Right ventricle myocardium inferior (tissue), 1 donor: ENCODE measurements at places on chromosomes 7 and 10.

GRCh38 chr10:33227489-33227888 is 107.0 kb downstream of the NRP1 start:
- no peak for DNase-seq

DNA sequence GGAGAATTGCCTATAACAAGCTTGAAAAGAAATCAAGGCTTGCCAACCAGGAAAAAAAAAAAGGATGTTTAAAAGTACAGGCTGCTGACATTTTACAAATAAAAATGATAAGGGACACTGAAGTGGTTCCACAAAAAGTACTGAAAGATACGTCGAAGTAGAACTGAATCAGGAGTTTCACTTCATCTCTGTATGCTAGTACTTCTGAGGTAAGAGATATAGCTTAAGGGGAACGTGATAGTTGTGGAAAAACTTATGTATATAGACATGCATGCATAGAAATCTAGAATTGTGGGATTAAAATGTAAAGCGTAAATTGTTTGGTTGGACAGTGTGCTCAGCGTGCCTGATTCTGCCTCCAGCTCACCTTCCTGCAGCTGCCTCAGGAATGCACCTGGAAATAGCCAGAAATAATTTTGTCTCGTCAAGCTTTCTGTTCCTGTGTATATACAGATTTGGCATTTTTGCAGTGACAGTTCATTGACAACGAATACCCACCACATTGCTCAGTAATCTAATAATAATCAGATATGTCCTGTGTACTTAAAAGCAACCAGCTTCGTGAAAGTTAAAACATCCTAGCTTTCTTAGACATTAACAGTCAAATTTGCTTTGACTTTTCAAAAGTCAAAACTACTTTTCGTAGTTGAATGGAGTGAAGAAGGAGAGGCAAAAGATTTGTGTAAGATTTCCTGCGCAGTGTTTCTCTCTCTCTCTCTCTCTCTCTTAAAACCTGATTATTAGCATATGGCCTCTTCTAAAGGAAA is 1.4 kb downstream of the SOSTDC1 start:
- DNase-seq: no peak

DNA sequence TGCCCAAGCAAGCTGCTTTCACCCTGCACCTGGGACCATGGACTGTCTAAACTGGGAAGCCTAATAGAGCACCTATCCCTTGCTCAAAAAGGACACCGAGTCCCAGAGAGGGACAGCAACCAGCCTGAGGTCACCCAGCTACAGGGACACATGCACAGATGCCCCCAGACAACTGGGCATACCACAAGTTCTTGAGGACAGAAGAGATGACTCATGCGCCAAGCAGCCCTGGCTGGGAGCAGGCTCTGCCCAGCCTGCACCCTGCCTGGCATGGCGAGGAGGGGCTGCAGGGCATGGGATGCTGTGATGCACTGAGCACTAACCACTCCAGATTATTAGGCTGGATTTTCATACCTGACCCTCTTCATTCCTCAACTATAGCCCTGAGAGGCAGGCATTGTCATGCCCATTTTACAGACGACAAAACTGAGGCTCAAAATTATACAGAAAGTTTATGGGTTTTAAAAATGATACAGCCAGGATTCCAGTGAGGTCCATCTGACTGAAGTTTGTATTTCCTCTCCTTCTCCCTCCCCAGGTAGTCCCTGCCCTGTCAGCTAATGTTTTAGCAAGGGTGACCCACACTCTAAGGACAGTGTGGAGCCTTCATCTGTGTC is 289.3 kb upstream of the ZMIZ1 start:
- no peak for DNase-seq

DNA sequence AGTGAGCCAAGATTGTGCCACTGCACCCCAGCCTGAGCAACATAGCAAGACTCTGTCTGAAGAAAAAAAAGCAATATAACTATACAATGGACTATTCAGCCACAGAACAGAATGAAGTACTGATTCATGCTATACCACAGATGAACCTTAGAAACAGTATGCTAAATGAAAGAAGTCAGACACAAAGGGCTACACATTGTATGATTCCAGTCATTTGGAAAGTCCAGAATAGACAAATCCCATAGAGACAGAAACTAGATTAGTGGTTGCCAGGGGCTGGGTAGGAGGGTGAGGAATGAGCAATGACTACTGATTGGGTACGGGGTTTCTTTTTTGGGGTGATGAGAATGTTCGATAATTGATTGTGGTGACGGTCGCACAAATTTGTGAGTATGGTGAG is 9.6 kb upstream of the CFAP70 start:
- no peak for DNase-seq

DNA sequence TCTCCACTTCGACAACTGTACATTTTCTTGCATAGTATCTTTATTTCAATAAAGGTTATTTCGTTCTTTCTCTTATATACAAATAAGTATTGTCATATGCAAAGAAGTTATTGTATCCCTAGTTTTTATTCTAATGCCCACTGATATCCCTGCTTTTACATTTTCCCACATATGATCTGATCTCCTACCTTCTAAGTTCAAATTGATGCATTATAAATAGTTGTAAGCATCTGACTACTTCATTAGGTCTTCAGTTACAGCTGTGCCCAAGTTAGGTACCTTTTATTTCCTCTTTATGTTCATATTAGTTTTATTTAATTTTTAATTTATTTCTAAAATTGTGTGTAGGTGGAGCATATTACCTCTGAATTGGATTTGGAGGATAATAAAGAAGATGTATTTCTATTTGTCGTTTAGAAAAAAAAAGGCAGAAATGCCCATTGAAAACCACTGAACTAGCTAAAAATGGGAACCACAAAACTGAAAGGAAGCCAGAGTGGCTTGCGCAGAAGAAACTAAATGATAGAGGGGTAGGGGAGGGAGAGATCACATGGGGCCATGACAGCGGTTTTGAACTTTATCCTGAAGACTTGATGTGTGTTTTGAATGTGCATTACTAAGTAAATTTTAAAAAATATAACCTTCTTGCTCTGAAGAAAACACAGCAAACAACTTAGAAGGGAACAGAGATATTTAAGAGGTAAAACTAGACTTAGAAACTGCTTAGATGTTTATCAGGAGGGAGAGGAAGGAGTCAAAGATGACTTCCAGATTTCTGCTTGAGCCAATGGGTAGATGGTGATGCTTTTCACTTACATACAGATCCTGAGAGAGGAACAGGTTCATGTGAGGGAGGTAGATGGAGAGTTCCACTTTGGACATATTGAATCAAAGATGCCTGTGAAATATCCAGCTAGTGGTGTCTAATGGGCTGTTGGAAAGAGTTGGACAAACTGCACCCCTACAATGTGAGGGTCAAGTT is 9.3 kb upstream of the ZC3HAV1L start:
- no peak for DNase-seq

DNA sequence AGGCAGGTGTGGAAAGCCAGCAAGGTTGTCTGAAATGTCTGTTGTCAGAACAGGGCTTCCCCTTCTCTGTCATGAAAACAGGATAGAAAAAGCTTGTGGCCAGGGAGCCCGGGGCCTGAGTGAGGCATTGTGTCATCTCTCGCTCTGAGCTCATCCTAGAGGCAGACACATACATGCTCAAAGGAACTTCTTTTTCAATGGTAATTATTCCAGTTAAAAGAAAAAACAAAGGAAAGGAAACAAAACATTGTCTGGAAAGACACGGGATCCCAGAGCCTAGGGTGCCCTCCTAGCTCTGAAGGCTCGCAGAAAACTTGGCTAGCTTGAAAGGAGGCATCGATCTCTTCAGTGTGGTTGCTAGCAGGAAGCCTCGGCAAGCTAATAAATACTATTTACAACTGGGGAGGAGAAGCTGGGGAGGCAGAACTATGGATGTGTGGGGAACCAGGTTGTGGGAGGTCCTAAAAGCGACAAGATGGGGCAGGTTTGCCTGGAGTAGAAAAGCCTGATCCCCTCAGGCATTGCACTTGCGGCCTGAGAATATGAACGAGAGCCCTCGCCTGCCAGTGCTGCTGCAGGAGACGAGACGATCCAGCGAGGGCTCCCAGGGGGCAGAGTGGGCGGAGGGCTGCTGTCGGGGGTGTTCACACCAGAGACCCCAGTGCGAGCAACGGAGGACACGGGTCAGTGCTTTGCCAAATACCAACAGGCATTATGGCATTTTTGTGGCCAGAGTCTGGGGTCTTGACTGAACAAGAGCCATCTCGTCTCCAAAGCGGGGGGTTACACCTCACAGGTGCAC is 32.8 kb upstream of the DGKI start:
- no peak for DNase-seq

DNA sequence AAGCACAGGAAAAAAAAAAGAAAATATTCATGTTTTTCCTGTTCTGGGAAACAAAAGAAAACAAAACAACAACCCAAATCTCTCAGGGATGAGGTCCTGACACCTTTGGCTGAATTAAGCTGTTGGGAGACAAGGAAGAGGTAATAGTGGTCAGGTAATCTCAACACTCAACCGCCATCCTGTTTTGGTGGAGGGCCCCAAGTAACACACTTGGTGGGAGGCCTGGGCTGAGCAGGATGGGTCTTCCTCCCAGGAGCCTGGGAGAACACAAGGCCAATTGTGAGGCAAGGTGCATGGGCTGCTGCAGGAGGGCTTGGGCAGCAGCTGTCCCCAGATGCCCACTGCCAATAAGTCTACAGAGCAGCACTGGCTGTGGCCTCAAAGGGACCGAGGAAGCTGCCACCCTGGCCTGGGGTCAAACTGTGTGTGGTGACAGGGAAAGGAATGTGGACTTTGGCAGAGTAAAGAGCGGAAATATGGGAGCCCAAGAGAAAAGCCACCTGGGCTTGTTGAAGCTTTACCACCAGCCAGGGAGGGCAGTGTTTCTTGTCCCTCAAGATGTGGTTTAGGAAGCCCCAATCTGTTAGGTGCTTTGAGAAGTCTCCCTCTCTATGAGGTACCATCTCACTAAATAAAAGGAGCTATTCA is 93.5 kb upstream of the SLC25A13 start:
- DNase-seq: no peak

DNA sequence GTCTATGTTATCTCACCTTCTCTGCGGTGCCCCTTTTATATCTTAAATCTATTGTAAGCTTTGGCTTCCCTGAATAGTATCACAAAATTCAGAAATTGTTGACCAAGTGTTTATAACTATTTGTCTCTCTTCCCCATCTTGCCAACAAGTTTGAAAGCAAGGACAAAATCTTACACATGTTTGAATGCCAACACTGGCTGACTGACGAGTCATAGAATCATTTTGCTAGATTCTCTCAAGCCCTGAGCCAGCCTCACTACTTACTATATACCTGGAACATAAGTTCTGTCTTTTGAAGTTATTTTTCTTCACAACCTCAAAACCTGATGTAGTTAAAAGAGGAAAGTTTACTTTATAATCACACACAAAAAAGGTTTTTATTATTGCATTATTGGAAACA is 700.7 kb downstream of the PHTF2 start:
- no peak for DNase-seq

DNA sequence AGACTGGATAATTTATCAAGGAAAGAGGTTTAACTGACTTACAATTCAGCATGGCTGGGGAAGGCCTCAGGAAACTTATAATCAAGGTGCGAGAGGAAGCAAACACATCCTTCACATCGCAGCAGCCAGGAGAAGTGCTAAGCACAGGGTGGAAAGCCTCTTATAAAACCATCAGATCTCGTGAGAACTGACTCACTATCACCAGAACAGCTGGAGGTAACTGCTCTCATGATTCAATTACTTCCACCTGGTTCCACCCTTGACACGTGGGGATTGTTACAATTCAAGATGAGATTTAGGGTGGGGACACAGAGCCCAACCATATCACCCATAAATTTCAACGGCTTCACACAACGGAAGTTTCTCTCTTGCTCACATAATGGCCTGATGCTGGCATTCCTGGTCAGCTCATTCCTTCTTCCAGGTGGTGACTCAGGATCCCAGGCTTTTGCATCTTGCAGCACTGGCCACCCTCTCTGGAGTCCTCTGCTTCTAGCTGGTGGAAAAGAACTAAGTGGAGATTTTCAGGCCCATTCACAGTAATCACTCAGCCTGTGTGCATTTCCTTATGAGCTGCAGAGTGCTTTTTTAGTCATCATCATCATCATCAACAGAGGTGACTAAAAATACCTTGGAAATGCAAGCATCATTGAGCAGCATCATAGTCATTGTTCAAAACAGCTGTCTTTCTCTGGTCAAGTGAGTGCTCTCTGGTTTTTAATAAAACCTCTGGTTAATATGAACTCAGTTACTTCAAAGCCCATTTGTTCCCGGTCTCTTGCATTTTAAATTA is 308.1 kb downstream of the SFMBT2 start:
- no peak for DNase-seq

- DNase-seq: no peak
Observed at GRCh38 chr10:80474597-80474910, 20.4 kb downstream of the TSPAN14 start.

DNA sequence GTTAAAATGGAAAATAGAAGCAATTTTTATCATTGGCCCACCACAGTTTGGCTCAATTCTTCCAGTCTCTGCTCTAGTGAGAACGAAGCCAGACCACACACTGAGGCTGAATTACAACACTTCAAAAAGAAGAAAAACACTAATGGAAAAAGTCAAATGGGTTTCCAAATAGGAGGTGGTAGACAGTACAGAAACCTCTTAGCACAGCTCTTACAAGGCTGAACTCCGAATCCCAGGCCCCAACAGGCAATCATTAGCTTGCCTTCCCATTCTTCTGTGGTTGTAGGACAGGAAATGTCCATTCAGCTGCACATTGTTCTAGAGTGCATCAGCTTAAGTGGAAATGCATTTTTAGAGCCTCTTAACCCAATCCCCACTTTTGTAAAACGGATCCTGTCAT is 115.1 kb upstream of the MEOX2 start:
- DNase-seq: no peak

GRCh38 chr10:75439811-75440210 is 8.4 kb downstream of the LRMDA start:
- no peak for DNase-seq
